ENCODE measurements at places on chromosomes 7 and 10. TPM values are rescaled to one million over a fixed set of nuclear protein-coding genes. Genes with fewer than 3 reads are reported as not detected.
A peak's percentile ranks its signal among the peaks of the same experiment; 100 is the strongest.

- no peak for DNase-seq
These were observed 36.7 kb downstream of the EGFR start for GRCh38 chr7:55055479-55055878.

DNA sequence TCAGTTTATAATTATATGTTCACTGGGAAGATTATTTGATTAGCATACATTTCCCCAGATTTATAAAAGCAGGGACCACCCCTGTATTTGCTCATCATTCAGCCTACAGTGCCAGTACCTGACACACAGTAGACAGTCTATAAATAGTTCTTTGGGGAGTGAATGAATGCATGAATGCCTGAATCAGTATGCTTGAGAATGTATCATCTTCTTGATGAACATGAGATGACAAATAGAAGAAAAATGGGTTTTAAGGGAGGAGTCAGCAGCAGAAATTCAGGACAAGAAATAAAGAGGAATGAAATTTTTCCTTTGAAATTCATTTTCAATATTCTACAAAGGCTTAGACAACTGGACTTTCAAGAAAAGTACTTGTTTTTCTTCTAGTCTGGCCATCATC is 295.8 kb upstream of the LRRTM3 start:
- DNase-seq, result no peak

DNA sequence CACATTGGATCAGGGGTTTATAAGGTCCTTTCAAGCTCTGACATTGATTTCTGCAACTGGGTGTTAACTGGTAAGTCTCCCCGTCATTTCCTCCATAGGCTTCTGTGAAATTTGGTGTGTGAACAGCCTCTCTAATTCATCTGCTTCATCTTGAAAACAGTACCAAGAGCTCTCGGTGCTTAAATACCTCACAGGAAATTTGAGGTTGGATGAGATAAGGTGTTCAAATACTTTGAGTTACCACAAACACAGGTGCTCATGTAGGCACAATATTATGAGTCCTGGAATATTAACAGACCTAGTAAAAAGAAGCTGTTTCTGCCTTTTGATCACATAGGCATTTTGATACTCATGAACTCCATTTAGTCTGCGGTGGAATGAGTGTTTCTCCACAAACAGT is 85.2 kb downstream of the RTKN2 start:
- DNase-seq, result no peak

- no peak for DNase-seq
These were observed 423.2 kb downstream of the CNTNAP2 start for GRCh38 chr7:146539836-146540235.

- no peak for DNase-seq
These were observed 16.3 kb downstream of the AKR1D1 start for GRCh38 chr7:138092486-138093028.

DNA sequence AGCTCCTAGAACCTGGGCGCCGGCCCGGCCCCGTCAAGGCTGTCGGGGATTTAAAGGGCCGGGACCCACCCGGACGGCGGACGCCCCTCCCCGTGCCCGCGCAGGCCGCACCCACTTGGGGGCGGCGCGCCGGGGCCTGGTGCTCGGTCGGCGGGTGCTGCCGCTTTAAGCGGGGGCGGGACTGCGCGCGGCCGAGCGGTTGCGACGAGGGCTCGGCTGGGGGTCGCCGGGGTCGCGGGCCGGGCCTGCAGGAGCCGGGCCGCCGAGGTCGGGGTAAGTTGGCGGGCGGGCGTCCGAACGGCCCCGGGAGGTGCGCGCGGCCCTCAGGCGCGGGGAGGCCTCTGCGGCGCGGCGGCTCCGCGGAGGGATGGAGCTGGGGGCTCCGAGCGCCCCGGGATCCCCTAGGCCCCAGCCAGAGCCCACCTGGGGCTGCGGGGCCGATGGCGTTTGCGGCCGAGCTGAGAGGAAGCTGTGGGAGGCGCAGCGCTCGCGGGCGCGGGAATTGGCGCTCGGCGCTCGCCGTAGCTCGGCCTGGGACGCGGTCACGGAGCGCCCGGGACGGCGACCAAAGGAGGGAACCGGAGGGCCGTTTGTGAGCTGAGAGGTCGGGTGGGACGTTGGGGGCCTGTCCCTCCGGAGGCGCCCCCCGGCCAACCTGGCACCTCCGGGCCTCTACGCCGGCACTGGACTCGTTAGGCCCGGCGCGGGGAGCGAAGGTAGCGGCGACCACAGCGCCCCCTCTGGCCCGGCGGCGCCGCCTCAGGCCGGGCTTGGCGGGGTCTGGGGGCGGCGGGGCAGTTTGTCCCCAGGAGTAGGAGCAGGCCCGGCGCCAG is at the start of gene TRRAP:
Gene TRRAP, plus strand, starts transcription at position 168 of the 833 bp plus-strand sequence. CDS start 2,619 bp downstream, outside the sequence.
- peak; percentile 91 for DNase-seq

GRCh38 chr10:58275908-58276307 is 6.9 kb downstream of the CISD1 start:
- no peak for DNase-seq

The C10orf62 gene
- 0.46 TPM for total RNA-seq

The KEL gene
- total RNA-seq, result 0.67 TPM

The TRDMT1 gene
- 9.5 TPM for total RNA-seq

The FBXL13 gene
- total RNA-seq, result 3.2 TPM

All from posterior vena cava (tissue), 2 donors.